ENCODE measurements at places on chromosomes 1 and 21. TPM values are rescaled to one million over a fixed set of nuclear protein-coding genes. Genes with fewer than 3 reads are reported as not detected.

Gene RGS16
- polyA plus RNA-seq = 7.7 TPM

Gene SYPL2
- 9.8 TPM for polyA plus RNA-seq

Gene SMYD2
- 28.9 TPM for polyA plus RNA-seq

Gene LRRC8D
- 16.3 TPM for polyA plus RNA-seq

Gene RIPPLY3
- 0.26 TPM for polyA plus RNA-seq

Gene LRRC7
- 0.37 TPM for polyA plus RNA-seq

Gene MAP1LC3C
- not detected for polyA plus RNA-seq

Gene GNAT2
- polyA plus RNA-seq = not detected

Gene FAM72A
- 1.8 TPM for polyA plus RNA-seq

Gene PSRC1
- polyA plus RNA-seq = 3.5 TPM

Gene CLEC20A
- polyA plus RNA-seq = not detected

Gene USH2A
- not detected for polyA plus RNA-seq

Gene GCLM
- polyA plus RNA-seq = 14.7 TPM

Gene ARHGAP29
- 15.9 TPM for polyA plus RNA-seq

Gene NCAM2
- 0.13 TPM for polyA plus RNA-seq

Gene GSTM5
- polyA plus RNA-seq = 9.1 TPM

Gene LDLRAD1
- polyA plus RNA-seq = not detected

Gene FAM167B
- polyA plus RNA-seq = 84.8 TPM

Gene TIMM17A
- polyA plus RNA-seq = 73.2 TPM
